ENCODE measurements at places on chromosomes 6 and 20.

DNA sequence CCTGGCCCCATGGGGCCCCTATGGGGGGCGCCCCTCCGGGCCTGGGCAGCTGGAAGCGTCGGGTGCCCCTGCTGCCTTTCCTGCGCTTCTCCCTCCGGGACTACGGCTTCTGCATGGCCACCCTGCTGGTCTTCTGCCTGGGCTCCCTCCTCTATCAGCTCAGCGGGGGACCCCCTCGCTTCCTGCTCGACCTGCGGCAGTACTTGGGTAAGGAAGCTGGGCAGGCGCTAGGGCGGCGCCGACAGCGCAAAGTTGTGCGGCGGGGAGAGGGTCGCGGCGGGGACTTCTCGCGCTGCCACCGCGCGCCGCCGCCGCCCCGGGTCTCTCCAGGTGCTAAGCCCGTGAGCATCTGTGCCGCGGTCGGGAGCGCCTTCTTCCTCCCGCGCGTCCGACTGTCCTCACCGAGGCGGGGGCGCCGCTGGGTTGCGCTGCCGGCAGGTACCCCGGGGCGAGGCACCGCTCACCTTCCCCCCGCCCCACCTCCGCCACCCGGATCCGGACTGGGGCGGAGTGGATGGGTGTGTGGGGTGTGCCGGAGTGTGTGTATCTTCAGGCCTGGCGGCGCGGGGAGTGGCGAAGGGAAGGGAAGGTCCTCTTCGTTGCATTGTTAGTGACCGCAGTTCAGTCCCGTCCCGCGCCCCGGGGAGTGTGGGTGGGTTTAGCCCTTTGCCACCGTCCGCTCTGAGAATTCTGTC, 788 bp downstream of the UST start:
- DNase-seq, result no peak

DNA sequence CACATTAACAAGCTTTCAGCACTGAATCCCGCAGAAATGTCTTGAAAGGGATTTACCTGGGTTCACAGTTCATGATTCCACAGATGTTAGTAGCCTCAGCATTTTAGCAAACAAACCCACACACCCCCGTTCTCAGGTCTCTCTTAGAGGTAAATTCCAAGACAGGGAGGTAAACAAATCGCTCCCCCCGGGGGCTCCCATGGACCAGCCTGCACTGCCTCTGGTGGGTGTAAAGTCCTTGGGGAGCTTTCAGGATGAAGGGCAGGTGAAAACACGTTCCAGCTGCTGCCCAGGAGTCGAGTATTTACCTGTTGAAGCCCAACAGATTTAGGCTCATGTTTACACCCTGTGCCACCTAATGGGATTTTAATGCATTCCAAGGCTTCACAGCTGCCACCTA, 187.0 kb upstream of the FOXQ1 start:
- DNase-seq, result no peak

DNA sequence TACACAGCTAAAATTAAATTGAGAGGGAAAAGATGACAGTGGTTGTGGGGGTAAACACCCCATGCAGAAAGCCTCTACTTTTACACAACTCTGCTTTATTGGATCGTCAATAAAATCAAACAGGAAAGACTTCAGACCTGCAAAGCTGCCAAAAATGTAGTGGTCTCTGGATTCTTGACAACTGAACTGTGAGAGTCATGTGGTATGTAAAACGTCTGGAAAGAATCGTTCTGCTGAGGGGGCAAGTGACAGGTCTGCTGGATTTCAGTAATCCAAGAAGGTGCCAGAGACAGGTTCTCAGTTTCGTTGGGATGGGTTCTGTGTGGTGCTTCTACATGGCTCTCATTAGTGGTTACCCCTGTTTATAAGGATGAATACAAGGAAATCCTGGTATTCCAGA, 63.3 kb downstream of the TSPYL4 start:
- DNase-seq, result no peak

GRCh38 chr6:64985726-64986125, 721.3 kb downstream of the EYS start:
- no peak for DNase-seq

DNA sequence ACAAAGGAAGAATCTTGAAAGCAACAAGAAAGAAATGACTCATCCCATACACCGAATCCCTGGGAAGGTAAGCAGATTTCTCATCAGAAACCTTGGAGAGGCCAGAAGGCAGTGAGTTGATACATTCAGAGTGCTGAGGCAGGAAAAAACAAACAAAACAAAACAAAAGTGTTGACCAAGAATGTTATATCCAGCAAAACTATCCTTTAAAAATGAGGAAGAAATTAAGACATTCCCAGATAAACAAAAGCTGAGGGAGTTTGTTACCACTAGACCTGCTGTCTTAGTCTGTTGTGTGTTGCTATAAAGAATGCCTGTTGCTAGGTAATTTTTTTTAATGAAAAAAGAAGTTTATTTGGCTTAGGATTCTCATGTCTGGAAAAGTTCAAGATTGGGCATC, 33.7 kb upstream of the PPP1R3G start:
- no peak for DNase-seq
